ENCODE measurements at places on chromosomes 16 and 17.

- DNase-seq: no peak
Observed at GRCh38 chr16:68257251-68257905, 6.9 kb upstream of the SLC7A6 start.

DNA sequence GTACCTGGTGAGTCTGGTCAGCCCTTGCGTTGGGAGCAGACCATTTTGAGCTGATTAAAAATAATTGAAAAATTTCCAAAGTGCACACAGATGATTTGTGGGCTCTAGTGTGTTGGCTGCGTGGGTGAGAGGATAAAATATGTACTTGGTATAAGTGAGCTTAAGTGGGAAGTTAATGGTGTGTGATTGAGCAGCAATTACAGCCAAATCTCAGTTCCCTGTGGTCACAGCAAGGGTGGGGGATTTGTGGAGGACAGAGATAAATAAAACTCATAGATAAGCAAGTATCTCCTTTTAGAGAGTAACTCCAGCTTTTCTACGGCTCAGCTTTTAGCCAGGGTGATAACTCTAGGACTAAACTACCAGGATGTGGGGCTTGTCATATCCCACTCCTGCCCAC is 390.4 kb downstream of the UTP18 start:
- no peak for DNase-seq

GRCh38 chr17:57466017-57466471 is 209.7 kb downstream of the MSI2 start:
- no peak for DNase-seq

GRCh38 chr17:30477774-30478115 is 537 bp downstream of the GOSR1 start:
- DNase-seq: peak; percentile 13

GRCh38 chr17:63672856-63673255 is 27.1 kb downstream of the LIMD2 start:
- no peak for DNase-seq

DNA sequence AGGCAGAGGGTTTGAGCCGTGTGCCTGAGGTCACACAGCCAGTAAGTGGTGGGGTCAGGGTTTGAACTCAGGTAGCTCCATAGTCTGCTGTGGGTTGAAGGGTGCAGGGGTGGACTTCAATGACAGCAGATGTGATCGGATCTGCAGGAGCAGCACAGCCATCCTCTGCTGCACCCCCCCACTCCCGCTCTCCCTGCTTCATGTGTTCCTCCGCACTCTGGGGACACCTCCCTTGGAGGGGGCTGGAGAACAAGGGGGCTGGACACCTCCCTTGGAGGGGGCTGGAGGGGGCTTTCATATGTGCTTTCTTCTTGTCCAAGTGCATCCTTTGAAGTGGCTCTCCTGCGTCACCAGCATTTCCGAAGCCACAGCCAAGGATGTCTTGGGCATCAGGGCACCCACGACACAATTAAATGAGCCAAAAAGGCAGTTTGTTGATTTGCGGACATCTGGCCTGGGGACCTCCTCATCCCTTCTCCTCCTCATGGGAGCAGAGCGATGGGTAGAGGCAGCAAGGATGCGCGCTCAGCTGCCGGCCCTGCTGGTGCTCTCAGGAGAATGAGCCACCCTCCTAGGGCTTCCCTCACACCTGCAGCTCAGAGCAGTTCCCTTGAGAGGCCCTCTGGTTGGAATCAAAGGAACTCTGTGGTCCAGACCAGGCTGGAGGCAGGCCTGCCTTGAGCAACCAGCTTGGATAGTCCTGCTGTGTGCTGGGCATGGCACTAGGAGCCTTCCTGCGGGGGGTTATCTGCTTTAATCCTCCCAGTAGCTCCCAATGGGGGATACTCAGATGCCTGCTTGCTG is 26.2 kb downstream of the WSCD1 start:
- no peak for DNase-seq

- DNase-seq: no peak
Observed at GRCh38 chr17:50414808-50415207, 11.2 kb upstream of the ACSF2 start.

GRCh38 chr17:9386401-9386800 is 189.2 kb downstream of the STX8 start:
- no peak for DNase-seq

DNA sequence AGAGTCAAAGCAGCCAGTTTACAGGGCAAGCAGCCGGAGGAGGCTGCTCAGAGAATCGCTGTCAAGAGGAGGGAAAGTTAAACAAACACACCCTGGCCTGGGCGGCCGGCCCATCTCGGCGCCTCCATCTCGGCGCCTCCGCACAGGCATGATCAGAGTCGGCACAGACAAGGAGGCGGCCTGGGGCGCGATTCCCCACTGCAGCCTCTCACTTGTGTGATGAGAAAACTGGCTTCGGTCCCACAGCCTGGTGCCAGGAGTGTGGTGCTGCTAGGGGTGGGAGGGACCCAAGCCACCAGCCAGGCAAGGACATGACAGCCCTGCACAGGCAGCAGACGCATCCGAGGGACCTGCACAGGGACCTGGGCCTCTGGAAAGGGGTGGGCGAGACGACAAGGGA is 17.7 kb downstream of the SLC38A10 start:
- no peak for DNase-seq

- peak; percentile 52 for DNase-seq
Observed at GRCh38 chr16:20683812-20684211, 13.7 kb downstream of the ACSM1 start.

- DNase-seq: no peak
Observed at GRCh38 chr17:41339571-41340172, 11.0 kb downstream of the KRT33A start.

DNA sequence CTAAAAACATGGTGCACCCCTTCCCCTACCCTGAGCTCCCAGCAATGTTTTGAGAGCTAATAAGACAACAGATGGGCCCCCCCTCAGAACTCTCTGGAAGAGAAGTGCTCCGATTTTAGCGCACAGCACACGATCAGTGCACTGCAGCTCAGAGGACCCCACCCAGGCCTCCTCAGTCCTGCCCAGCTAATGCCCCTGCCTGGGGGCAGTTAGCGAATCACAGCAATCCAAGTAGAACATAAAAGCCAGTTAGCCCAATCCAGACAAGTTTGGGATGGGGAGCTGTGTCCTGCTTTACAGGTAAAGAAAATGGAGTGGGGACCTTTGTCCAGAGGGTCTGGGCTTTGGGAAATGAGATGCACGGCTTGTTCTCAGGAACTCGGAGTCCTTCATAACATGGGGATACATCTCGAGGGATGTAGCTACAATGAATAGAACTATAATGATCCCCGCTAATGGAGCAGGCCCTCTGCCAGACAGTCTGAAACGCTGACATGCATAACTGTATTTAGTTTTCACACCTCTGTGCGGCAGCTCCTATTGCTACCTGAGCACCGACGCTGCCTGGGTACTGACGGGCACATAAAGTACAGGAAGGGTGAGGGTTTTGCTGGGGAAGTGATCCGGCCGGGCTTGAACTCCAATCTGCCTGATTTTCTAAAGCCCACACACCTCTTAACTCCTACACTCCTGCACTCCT is 29.7 kb upstream of the CDC42EP4 start:
- no peak for DNase-seq

DNA sequence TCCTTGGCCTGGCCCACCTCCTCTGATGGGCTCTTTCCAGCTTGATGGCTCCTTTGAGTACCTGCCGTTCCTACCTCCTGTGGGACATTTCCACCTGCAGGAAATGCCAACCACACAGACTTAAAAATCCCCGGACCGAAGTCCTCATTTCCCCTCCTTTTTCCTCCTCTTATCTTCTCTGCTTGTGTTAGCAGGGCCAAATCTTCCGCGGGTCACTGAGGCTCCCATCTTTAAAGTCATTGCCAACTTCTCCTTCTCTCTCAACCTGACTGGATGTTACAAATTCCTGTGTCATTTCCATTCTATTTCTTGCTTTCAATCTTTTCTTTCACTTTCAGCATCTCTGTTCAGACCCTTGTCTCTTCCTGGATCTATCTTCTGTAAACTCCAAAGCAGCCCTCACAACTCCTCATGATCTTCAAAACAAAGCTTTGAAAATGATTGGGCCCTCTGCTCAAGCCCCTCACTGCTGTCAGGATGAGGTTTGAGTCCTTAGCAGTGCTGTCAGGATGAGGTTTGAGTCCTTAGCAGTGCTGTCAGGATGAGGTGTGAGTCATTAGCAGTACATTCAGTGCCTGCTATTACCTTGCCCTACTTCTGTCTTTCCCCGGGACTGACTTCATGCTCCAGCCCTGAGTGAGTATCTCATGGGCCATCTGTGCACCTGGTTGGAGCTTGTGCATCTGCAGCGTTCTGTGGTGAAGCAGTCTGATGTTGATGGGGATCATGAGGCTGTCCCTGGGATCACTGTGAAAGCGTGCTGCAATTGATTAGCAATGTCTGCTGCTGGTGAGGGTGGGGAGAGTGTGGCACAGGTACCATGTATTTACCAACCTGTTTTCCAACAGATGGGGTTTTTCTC is 100.1 kb downstream of the IRF8 start:
- peak; percentile 39 for DNase-seq

GRCh38 chr17:5003214-5003867 is 5.6 kb downstream of the KIF1C start:
- DNase-seq: no peak

DNA sequence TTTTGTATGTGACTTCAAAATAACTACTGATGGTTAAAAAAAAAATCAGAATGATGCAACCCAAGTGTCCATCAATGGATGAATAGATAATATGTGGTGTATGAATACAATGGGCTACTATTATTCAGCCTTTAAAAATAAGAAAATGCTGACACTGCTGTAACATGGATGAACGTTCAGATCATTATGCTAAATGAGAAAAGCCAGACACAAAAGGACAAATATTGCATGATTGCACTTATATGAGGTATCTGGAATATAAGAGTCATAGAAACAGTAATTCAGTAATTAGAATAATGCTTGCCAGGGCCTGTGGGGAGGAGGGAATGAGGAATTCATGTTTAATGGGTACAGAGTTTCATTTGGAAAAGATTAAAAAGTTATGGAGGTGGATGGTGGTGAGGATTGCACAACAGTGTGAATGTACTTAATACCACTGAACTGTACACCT is 25.4 kb downstream of the TENT4B start:
- no peak for DNase-seq

DNA sequence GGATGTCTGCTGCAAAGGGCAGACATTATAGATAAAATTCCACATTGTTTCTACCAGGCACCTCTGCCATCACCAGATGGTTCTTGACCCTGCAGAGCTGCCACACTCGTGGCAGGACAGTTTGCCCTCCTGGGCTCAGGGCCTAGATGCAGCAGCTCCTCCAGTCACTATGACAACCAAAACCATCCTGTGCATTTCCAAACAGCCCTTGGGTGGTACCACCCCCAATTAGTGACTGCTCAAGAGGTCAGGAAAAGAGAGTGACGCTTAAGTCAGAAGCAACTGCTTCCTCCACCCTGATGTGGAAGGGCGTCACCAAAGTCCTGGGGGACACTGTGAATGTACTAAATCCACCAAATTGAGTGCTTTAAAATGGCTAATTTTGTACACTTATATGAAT is 109.2 kb downstream of the C16orf95 start:
- no peak for DNase-seq

DNA sequence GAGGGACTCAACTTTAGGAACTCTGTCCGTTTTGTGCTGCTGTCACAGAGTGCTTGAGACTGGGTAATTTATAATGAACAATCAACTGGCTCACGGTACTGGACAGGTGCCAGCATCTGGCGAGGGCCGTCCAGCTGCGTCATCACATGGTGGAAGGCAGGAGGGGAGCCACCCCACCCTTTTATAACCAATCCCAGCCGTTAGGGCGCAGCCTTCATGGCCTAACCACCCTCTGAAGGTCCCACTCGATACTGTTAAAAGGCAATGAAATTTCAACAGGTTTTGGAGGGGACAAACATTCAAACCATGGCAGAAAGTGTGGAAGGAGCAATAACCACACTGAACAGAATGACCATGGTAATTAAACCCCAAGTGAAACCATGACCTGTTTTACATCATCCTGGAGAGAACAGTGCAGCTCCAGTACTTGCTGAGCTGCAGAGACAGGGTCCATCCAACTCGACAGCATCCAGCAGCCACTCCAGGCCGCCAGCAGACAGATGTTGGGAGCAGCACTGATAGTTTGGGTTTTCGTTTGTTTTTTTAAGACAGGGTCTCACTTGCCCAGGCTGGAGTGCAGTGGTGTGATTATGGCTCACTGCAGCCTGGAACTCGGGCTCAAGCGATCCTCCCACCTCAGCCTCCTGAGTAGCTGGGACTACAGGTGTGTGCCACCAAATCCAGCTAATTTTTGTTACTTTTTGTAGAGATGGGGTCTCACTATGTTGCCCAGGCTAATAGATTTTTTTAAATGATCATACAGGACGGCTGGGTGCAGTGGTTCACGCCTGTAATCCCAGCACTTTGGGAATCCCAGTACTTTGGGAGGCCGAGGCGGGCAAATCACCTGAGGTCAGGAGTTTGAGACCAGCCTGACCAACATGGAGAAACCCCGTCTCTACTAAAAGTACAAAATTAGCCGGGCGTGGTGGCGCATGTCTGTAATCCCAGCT is 11.0 kb downstream of the CHMP6 start:
- no peak for DNase-seq

DNA sequence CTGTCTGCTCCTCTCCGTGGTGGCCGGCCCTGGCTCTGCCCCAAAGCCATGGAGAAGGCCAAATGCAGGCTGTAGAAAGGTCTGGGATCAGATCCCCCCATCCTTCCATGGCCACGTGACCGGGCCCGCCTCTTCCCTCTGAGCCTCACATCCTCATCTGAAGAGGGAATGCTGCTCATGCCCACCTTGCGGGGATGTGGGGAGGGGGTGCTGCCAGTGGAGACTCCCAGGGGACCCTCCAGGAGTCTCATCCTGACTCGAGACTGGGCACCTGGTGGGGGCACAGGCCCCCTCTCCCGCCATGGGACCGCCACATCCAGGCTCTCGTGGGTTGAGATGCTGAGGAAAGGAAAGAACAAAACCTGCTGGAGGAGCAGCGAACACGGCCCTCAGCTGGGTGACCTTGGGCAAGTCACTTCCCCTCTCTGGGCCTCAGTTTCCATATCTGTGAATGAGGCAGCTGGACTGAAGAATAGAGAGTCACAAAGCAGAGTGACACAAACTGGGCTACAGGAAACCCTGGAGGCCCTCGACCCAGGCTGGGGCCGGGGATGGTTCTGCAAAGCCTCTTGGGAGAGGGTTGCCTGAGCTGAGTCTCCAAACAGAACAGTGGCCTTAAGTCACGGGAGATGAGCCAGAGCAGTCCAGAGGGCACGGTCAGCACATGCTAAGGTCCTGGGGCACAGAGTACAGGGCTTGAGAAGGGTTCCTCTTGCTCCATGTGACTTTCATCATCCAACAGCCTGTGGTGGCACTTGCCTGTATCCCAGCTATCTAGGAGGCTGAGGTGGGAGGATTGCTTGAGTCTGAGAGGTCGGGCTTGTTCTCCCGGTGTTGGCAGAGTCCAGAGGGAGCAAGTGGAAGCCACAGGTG is 30.1 kb downstream of the SOCS1 start:
- DNase-seq: no peak

DNA sequence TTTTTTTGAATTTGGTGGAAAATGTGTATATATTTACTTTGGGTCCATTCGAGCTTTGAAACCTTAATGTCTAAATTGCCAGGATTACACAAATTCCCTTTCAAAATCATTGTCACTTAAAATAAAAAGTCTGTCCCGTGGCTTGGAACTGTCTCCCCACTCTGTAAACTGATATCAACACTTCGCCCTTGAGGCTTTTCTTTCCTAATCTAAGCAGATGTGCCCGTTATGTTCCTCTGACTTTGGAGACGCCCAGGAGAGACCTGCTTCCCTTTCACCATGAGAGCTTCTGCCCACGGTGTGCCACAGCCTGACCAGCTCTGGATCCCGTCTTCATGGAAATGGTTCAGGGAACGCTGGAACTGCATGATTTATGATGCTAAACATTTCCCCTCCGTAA is 151.3 kb downstream of the C16orf95 start:
- DNase-seq: no peak

- DNase-seq: no peak
Observed at GRCh38 chr17:32741381-32741780, 135.5 kb downstream of the MYO1D start.
